NCI-H446 treated with DMSO at 0.1 percent for 48 hours (cell line): ENCODE measurements at places on chromosomes 4 and X.

- no peak for DNase-seq
Measured at GRCh38 chr4:77074981-77075855, 571 bp downstream of the CCNI start.

GRCh38 chr4:151629097-151629783 is 131.6 kb downstream of the GATB start:
- no peak for DNase-seq

GRCh38 chr4:169823685-169824084 is 65.9 kb upstream of the HPF1 start:
- DNase-seq = no peak

DNA sequence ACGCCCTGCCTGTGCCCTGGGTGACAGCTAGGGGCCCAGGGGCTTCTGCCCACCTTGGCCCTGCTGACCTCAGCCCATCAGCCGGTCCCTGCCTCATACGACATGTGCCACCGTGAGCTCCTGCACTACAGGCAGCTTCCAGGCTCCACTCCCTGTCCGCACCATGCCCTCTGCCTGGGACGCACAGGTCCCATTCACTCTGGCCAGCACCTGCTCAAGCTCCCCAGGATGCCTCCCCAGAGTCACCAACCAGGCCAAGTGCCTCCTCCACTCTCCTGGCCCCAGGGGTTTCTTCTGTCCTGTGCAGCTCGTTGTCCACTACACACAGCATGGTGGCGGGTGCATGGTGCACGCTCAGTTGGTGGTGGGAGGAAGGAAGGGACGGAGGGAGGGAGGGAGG is 20.2 kb upstream of the MRFAP1 start:
- no peak for DNase-seq

- no peak for DNase-seq
Measured at GRCh38 chr4:107252571-107252970, 216.5 kb upstream of the DKK2 start.
